ENCODE measurements at places on chromosomes 3 and 15.

DNA sequence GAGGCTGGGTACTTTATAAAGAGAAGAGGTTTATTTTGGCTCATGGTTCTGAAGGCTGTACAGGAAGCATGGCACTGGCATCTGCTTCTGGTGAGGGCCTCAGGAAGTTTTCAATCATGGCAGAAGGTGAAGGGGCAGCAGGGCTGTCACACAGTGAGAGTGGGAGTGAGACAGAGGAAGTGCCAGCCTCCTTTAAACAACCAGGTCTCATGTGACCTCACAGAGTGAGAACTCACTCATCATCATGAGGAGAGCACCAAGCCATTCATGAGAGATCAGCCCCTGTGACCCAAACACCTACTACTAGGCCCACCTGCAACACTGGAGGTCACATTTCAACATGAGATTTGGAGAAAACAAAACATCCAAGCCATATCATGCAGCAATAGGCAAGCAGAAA lies 9.3 kb upstream of the RFTN1 start:
- DNase-seq: no peak

DNA sequence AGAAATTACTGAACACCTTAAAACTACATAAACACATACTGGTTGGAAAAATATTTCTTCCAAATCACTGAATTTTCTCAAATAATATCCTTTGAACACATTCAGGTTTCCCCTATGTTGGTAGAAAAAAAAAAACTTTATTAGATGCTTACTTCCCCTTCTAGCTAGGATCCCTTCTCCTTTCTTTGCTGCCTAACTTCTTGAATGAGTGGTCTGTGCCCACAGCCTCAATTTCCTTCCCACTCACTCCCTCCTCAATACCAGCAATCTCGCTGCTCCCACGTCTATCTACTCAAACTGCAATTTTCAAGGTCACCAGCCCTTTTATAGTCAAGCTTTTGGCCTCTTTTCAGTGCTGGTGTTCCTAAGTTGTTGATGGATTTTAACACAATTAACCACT lies 8.3 kb downstream of the CD200R1 start:
- DNase-seq: no peak

DNA sequence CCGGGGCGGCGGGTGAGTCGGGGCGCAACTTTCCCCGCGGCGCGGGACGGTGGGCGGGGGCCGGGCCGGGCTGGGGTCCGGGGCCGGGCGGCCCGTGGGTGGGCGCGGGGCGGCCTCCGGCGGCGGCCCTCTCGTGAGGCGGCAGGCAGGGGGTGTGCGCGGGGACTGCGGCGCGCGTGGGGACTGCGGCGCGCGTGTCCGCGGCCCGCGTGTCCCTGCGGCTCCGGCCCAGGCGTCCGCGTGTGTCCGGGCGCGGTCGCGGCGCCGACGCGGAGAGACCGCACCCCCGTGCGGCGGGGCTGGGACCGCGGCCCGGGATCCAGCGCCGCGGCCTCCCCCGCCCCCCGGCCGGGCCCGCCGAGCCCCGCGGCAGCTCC lies 349 bp downstream of the PLXNA1 start:
- DNase-seq: no peak

GRCh38 chr15:62109982-62110851 lies 43.4 kb downstream of the C2CD4A start:
- DNase-seq: no peak

- DNase-seq: no peak
Observed at GRCh38 chr3:172135820-172136219, 96.4 kb downstream of the FNDC3B start.

GRCh38 chr15:76764004-76764403 lies 141.1 kb downstream of the SCAPER start:
- no peak for DNase-seq

DNA sequence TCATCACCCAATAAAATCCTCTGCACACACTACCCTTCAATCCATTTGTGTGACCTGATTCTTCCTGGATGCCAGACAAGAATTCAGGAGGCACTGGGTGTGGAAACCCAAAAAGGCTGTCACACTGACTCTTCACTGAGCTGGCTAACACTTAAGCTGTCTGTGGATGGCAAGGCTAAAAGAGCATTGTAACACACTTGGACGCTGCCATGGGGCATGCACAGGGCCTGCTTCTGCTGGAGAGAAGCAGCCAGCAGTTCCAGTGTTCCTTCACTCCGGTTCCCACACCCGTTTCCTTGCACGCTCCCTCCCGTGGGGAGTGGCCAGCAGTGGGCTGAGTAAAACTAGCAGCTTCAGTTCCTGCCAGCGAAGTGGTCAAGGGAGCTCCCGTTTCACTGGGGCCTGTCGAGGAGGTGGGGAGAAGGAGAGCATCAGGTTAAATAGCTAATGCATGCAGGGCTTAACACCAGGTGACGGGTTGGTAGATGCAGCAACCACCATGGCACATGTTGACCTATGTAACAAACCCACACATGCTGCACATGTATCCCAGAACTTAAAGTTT lies 737.1 kb downstream of the FHIT start:
- no peak for DNase-seq

DNA sequence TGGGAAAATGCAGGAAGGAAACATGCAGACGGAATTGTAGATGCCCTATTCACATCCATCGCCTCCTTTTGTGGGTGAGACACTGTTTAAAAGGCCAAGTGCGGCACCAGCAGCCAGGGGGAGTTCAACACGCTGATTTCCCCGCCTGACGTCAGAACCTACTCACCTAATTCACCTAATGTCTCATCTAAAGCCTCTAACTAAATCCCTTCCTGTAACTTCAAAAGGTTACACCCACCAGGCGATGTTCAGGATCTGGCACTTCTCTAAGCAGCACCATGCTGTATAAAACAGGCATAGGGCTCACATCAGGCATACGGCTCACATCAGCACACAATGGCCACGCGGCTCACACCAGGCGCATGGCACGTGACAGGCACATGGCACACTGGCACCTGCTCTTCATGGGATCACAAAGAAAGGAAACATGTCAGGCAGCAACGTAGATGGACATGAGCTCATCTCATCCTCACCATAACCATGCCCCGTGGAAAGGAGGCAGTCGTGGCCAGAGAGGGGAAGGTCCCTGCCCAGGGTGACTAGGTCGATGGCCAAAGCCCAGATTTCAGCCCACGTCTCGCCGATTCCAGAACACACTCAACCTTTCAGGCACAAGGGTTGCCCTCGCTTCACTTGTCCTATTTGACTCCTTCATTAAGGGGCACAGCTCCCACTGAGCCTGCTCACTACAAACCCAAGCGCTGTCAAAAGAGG lies 21.7 kb downstream of the XXYLT1 start:
- DNase-seq: no peak

GRCh38 chr3:38605981-38606380 lies 43.5 kb downstream of the SCN5A start:
- DNase-seq: no peak
